ENCODE measurements at places on chromosomes 12 and 14.
A peak's percentile ranks its signal among the peaks of the same experiment; 100 is the strongest.

- no peak for DNase-seq
Observed at GRCh38 chr14:55867719-55868118, 250.5 kb upstream of the PELI2 start.

- no peak for DNase-seq
Observed at GRCh38 chr14:90587918-90588317, 191.1 kb downstream of the CALM1 start.

DNA sequence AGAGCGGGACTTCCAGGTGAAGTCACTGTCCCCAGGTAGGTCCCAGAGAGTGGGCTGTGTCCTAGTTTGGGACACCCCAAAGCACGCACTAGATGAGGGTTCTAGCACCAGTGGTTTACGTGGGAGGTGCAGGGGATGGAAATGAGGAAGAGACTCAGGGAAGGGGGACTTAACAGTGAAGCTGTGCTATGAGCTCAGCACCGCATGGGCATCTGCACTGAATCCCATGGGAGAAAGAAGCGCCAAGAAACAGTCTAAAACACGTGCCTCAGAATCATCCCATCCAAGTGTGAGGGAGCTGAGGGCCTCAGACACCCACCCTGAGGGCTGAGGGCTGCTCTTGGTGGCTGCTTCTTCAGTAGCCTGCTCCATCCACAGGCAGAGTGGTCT is 71.5 kb upstream of the ZFP36L1 start:
- peak; percentile 35 for DNase-seq

GRCh38 chr12:131137009-131137835 is 183.5 kb downstream of the ADGRD1 start:
- DNase-seq, result no peak

GRCh38 chr14:65103150-65103760 is 938 bp upstream of the MAX start:
- DNase-seq, result no peak

GRCh38 chr14:101116486-101117130 is 213.1 kb upstream of the RTL1 start:
- DNase-seq, result peak; percentile 5
